Type B pancreatic cell (in vitro differentiated cells): ENCODE measurements at places on chromosomes 16 and 17.
A peak's percentile ranks its signal among the peaks of the same experiment; 100 is the strongest.

- H3K27ac ChIP-seq: no peak overlapping the region
- H3K4me1 ChIP-seq: peaks cover 9% of the 10 kb centered on the region
- H3K27me3 ChIP-seq: no peaks in the 10 kb centered on the region
- H3K36me3 ChIP-seq: peaks cover 2% of the 10 kb centered on the region
These were observed 287.4 kb downstream of the SLC39A11 start for GRCh38 chr17:72804949-72805707.

GRCh38 chr16:49854796-49855203, 1.1 kb downstream of the ZNF423 start:
- H3K4me1 ChIP-seq: peaks cover 47% of the 10 kb centered on the region
- peak overlapping the region; percentile 92 for H3K4me3 ChIP-seq
- peaks cover 18% of the 10 kb centered on the region for H3K27me3 ChIP-seq
- H3K27ac ChIP-seq: peak overlapping the region; percentile 87

DNA sequence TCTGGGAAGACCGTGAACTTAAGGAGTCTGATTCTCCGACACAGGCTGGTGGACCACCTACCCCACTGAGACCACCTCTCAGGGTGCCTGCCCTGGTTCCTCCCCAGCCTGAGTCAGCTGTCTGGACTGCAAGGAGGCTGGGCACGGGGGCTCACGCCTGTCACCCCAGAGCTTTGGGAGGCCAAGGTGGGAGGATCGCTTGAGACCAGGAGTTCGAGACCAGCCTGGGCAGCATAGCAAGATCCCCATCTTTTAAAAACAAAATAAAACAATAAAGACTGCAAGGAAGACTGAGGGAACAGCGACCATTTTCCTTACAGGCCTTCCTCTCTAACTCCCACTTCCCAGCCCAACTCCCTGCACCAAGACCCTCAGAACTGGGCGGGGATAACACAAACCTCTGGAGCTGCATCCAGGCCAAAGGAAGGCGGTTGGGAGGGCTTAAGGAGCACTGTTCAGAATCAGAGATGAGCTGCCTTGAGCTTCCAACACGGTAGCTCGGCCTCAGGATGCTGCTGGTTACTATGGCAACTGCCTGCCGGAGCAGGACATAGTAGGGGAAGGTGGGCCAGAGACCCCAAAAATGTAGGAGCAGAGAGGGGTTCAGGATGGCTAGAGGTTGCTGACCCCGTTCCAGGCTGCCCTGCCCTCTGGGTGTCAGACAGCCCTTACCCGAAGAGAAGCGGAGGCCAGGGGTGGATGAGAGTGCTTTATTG, 4.4 kb downstream of the APOBR start:
- H3K27me3 ChIP-seq: peaks cover 3% of the 10 kb centered on the region
- H3K36me3 ChIP-seq: no peaks in the 10 kb centered on the region
- H3K4me1 ChIP-seq: no peaks in the 10 kb centered on the region
- H3K27ac ChIP-seq: no peak overlapping the region

DNA sequence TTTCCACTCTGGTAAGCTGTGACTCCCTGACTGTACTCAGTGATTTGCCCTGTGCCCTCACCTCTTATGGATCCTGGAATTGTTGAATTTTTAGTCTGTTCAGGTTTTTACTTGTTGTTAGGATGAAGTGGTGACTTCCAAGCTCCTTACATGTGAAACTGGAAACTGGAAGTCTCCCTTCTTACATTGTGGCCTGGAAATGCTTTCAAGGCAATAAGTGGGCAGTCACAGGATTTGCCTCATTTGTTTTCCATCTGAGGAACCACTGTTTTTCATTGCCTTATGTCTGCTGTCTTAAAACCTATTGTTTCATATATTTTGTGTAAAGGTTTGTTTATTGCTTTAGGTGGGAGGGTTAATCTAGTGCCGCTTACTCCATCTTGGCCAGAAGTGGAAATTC, 155.8 kb downstream of the CYB561 start:
- DNase-seq: no peak
- no peaks in the 10 kb centered on the region for H3K27me3 ChIP-seq
- H3K4me1 ChIP-seq: peaks cover 5% of the 10 kb centered on the region
- H3K4me3 ChIP-seq: no peak overlapping the region

GRCh38 chr17:82442643-82443464, 7.7 kb downstream of the CYBC1 start:
- H3K27ac ChIP-seq: no peak overlapping the region
- no peaks in the 10 kb centered on the region for H3K27me3 ChIP-seq
- no peaks in the 10 kb centered on the region for H3K4me1 ChIP-seq
- H3K4me3 ChIP-seq: no peak overlapping the region
